ENCODE measurements at places on chromosomes 6 and 20.
A peak's percentile ranks its signal among the peaks of the same experiment; 100 is the strongest.

DNA sequence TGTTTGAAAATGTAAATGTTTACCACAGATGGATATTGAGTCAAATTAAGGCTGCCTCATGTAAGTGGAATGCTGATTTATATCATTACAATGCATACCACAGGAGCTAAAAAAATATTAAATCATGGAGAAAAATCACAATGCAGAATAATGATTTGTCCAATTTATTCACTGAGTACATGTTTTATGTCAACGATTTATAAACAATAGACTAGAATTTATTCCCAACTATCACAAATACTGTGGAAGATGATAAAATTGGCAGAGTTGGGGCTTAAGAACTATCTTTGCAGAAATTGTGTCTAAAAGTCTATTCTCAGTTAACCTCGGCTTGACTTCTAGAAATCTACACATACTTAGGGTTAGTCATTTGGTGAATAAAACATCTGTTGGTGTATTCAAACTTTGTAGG is 472.1 kb upstream of the MARCKS start:
- DNase-seq: no peak

GRCh38 chr20:47490795-47491194 is 10.9 kb upstream of the NCOA3 start:
- DNase-seq: no peak

- no peak for DNase-seq
Measured at GRCh38 chr6:89356642-89357170, 4.2 kb upstream of the UBE2J1 start.

DNA sequence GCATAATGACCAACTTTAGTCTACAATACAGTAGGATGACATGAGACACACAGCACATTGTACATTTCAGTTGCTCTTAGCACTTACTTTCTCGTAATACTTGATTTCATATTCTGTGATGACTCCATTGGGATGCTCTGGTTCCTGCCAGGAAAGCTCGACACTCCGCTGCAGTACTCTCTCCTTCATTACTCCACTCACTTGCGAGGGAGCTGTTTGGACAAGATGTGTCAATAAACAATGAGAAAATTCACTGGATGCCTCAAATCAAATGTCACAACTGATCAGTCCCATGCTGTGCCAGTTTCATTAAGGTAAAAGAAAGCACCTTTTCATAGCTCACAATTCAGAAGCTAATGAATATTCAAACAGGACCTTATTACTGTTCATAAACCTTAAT is 147.1 kb downstream of the EPHA7 start:
- no peak for DNase-seq

- no peak for DNase-seq
Measured at GRCh38 chr6:112827793-112828192, 480.7 kb downstream of the RFPL4B start.

GRCh38 chr6:100468016-100468622 is 3.4 kb upstream of the SIM1 start:
- DNase-seq: no peak

DNA sequence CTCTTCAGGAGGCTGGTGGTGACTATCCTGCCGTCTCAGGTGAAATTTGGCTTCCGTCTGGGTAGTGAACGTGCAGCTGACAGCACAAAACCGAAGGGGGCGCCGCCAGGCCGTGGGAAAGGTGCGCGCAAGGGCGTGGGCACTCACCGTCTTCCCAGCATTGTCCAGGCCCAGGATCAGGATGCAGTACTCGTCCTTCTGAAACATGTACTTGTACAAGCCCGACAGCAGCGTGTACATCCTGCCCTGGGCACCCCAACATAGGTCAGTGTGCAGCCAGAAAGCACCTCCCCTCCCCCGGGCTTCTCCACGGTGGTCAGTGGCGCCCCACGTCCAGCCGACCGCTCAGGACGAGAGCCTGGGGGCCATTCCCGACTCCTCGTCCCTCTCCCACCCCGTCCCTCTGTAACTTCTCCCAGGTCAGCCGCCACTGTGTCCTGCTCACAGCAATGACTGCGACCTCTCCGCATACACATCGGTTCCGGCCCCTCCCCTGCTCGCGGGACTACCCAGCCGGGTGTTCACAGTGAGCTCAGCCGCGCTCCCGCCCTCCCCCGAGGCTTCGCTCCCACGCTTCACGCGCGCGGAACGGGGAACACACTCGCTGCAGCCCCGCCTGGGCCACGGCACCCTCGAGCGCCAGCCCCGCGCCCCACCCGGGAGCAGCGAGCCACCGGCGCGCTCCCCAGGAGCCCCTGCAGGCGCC is 771 bp downstream of the ARFRP1 start:
- peak; percentile 79 for DNase-seq

DNA sequence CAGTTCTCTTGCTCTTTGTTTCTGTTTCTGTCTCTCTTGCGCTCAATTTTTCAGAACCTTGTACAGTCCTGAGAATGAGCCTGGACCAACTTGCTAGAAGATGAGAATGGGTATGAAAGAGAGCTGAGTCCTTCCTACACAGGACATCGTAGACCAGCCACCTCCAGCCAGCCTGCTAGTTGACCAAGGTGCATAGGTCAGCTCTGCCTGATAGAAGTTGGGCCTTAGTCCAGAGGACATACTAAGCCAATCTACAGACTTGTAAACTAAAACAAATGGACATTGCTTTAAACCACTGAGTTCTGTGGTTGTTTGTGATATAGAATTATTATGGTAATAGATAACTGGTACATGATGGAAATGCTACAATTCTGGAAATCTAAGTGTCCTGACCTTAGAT is 236.4 kb upstream of the ZFP64 start:
- no peak for DNase-seq

- DNase-seq: no peak
Measured at GRCh38 chr20:57146155-57146554, 120.3 kb downstream of the BMP7 start.

DNA sequence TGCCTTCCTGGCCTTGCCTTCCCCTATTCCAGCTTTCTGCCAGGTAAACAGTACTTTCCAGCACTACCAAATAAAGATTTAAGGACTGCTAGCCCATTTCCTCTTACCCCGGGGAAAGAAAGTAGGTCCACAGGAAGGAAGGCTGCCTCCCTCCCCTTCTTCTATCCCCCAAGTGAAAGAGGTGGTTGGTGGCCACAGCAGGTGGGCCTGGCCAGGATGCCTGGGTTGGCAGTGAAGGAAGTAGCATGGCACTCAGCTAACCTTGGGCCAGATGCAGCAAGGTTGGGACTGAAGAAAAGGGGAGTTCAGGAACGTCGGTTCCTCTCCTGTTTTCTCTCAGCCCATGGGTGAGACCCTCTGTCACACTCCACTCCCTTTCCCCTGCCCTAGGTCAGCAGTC is 8.9 kb downstream of the NFKBIL1 start:
- no peak for DNase-seq

- no peak for DNase-seq
Measured at GRCh38 chr6:14135893-14136539, 18.4 kb downstream of the CD83 start.

DNA sequence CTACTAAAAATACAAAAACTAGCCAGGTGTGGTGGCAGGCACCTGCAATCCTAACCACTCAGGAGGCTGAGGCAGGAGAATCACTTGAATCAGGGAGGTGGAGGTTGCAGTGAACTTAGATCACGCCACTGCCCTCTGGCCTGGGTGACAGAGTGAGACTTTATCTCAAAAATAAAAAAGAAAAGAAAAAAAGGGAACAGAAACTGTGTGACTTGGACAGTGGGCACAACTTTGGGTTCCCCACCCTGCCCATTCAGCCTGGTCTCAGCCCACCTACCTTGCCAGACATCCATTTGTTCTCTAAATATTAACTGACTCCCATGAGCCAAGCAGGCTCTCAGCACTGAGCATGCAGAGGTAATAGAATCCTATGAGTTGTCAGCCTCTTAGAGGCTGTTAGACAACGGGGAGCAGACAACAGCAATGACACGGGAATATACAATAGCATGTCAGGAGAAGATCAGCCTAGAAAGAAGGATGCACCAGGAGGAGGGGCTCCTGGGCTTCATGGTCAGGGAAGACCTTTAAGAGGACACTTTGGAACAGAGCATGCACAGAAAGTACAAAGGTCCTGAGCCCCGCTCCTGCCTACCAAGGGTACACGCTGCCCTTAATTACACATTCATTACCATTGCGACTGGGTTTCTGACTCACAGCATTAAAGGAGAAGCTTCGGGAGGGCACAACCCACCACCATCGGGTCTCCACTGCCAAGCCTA is 20.0 kb downstream of the FAM209B start:
- DNase-seq: no peak

- no peak for DNase-seq
Measured at GRCh38 chr20:1440024-1440423, 26.6 kb downstream of the NSFL1C start.

- DNase-seq: no peak
Measured at GRCh38 chr20:1824834-1825233, 70.4 kb upstream of the SIRPA start.

- DNase-seq: no peak
Measured at GRCh38 chr6:129992881-129993280, 25.5 kb upstream of the L3MBTL3 start.

- no peak for DNase-seq
Measured at GRCh38 chr6:85353012-85353411, 96.9 kb upstream of the NT5E start.

GRCh38 chr6:84103029-84103428 is 69.5 kb downstream of the MRAP2 start:
- no peak for DNase-seq

- no peak for DNase-seq
Measured at GRCh38 chr6:14276667-14277404, 159.3 kb downstream of the CD83 start.

DNA sequence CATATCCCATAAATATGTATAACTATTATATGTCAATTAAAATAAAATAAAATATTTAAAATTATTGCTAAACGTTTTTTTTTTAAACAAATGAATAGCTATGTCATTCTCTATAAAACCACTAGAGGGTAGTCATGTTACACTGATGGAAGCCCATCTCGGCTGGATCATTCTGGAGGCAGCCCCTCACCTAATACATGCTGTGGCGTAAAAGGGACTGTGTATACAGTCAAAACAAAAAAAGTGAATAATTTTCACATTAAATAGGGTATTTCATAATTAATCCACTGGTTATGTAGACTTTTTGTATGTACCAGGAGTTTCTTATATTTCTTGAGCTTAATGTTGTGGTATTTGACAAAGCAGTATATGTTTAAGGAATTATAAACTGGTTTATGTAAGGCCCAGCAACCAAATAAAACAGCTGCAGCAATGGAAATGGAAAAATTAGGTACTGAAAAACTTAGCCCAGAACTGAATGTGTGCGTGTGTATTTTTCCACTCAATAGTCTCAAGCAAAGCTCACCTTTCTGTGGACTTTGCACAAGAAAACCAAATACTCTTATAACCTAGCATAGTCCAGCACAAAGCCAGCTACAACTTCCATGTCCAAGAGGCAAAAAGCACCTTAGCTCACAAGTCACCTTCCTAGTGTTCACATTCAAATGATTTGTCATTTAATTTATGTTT is 81.7 kb downstream of the COL9A1 start:
- DNase-seq: no peak

DNA sequence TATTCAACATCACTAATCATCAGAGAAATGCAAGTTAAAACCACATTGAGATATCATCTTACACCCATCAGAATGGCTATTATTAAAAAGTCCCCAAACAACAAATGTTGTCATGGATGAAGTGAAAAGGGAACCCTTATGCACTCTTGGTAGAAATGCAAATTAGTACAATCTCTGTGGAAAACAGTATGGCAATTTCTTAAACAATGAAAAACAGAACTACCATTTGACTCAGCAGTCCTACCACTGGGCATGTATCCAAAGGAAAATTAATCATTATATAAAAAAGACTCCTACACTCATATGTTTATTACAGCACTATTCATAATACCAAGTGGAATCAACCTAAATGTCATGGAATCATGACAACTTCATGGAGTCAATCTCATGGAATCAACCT is 611.3 kb upstream of the GJE1 start:
- DNase-seq: no peak

DNA sequence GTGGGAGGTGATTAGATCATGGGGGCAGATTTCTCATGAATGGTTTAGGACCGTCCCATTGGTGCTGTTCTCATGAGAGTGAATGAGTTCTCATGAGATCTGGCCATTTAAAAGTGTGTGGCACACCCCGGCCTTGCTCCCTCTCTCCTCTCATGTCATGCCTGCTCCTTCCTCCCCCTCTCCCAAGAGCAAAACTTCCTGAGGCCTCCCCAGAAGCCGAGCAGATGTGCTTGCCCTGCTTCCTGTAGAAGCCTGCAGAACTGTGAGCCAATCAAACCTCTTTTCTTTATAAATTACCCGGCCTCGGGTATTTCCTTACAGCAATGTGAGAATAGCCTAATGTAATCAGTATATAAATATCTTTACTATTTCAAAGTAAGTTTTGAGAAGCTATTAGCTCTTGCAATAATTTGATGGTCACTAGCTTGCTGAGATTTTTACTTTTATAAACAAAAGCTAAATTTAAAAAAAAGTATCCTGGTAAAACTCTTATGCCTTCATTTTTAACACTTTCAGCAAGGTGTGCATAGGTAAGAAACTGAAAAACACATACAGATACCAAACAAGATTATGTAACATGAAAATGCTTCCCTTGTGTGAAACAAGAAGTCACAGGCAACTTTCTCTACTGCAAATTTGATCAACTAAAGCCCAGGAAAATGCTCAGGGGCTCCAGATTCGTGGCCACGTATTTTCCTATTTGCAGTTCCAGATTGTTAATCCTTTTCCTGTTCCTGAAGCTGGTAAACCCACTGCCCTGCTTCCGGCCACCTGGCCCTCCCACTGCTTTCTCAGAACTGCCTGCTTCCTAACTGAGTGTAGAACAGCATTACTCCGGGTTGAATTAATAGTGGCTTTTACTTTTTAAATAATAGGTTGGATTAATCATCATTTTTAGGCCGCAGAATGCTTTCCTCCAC is 395.1 kb upstream of the CNR1 start:
- no peak for DNase-seq

- DNase-seq: no peak
Measured at GRCh38 chr20:39108746-39109145, 146.6 kb downstream of the DHX35 start.

DNA sequence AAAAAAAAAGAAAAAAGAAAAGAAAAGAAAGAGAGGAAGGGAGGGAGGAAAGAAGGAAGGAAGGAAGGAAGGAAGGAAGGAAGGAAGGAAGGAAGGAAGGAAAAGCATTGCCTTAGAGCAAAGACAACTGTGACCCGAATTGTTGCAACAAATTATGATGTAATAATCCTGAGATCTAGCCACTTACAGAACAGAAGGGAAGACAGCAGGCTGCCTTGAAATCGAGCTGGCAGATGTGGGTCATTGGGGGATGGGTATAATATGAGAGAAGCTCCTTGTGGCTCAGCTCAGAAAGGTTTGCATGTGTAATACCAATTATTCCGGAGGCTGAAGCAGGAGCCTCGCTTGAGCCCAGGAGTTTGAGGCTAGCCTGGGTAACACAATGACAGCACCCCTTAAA is 208.1 kb upstream of the PROKR2 start:
- DNase-seq: no peak

- no peak for DNase-seq
Measured at GRCh38 chr6:123462152-123462551, 174.6 kb downstream of the TRDN start.
